NCI-H1436 (cell line): ENCODE measurements at places on chromosomes 1 and 21.

DNA sequence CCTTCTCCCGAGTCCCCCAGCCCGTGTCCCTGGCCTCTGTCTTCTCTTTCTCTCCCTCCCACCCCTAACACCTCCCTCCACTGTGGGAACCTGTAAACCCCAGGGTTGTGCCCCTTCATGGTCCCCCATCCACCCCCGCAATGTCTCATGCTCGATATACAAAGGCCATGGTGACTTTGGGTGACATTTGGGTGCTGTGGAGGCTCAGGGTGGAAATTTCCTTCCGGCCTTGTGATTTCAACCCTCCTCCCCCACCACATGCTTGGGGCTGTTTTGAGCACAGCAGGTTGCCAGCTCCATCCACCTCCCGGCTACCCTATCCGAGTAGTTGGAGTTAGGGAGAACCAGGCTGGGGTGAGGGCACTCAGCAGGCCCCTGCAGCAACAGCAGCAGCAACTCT lies 25.7 kb upstream of the VPS13D start:
- no peak for DNase-seq

DNA sequence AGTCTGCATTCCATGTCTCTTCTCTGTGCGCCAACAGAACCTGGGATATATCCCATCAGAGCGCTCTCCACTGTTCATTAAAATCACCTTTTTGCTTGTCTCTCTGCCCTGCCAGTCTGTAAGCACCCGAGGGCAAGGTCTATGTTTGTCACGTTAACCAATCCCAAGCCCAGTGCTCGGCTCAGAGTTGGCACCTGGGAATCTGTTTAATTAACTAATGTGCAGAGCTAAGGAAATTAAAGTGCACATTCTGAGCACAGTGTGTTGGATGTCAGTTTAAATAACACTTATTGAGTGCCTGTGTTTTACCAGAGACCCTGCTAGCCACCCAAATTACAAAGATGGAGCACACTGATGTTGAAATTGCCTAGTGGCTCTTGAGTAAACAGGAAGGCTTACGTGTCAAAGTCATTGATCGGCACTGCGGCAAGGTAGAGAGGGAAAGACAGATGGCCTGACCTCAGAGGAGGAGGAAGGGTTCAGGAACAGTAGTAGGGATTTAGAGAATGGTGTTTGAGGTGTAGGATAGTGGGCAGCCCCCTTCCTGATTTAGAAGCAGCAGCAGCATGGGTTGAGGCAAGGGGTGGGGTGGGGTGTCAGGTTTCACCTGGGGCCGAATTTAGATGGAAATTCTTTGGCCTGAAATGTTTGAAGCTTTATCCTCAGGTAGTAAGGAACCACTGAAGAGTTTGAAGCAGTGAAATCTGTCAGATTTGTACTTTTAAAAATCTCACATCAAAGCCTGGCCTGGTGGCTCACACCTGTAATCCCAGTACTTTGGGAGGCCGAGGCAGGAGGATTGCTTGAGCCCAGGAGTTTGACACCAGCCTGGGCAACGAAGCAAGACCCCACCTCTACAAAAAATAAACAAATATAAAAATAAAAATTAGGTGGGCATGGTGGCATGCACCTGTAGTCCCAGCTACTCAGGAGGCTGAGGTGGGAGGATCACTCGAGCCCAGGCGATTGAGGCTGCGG lies 7.7 kb downstream of the ARMH1 start:
- DNase-seq: peak; percentile 35

- DNase-seq: no peak
Measured at GRCh38 chr1:219085988-219086387, 87.7 kb upstream of the LYPLAL1 start.

GRCh38 chr1:53578358-53578757 lies 119.2 kb downstream of the DMRTB1 start:
- DNase-seq: no peak

GRCh38 chr1:198171667-198172540 lies 15.1 kb downstream of the NEK7 start:
- no peak for DNase-seq

DNA sequence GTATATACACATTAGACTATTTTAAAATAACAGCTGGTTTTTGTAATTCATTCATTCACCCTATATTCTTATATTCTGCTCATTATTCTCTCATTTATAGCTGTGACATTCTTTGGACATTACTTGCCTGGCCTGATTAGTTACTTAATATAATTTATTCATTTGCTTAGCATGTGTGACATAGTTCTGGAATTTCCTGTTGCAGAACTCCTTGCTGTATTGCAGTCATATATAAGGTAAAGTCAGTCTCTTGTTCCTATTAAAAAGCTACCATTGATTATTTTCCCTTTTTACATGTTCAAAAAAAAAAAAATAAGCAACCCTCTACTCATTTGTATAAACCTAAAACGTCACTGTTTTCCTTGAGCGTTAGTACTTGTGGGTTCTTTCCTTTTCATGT lies 23.9 kb downstream of the GNAT2 start:
- no peak for DNase-seq

- no peak for DNase-seq
Measured at GRCh38 chr1:158813164-158813563, 18.0 kb upstream of the MNDA start.

DNA sequence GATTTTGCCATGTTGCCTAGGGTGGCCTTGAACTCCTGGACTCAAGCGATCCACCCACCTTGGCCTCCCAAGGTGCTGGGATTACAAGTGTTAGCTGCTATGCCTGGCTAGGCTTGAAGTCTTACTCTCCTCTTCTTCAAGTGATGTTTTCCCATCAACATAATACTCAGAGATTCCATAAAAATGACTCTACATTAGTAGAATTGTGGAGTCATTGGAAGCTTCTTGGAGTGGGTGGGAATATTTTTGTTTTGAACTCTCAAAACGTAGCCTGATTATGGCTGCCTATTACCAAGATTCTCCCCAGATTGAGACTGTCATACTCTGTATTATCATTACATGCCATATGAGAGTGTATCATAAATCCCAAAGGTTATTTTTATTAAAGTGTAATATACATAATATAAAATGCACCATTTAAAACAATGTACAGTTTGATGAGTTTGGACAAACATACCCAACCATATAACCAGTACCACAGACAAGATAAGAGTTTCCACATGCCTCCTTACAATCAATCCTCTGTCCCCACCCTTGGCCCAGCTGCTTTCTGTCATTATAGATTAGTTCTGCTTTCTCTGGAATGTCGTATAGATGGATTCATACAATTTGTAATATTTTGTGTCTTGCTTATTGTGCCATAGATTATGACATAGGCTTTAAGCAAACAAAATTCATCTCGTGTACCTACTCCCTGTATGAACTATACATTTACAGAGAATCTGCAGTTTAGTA lies 8.0 kb upstream of the DNM3 start:
- no peak for DNase-seq

DNA sequence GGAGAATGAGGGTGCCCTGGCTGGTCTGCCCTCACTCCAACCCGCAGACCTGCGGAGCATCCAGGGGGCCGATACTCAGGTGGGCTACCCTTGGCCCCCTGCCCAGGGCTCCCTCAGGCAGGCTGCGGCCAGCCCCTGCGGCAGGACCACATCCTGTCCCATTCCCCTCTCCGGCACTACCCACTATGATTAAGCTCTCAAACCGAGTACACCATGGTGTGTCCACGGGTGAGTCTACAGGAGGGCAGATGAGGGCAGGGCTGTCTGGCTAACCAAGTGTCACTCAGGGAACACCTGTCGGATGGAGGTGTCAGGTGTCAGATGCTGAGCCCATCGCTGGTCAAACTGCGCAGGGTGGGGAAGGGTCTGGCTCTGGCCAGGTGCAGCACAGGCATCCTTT lies 47.2 kb downstream of the SLC66A1 start:
- no peak for DNase-seq

DNA sequence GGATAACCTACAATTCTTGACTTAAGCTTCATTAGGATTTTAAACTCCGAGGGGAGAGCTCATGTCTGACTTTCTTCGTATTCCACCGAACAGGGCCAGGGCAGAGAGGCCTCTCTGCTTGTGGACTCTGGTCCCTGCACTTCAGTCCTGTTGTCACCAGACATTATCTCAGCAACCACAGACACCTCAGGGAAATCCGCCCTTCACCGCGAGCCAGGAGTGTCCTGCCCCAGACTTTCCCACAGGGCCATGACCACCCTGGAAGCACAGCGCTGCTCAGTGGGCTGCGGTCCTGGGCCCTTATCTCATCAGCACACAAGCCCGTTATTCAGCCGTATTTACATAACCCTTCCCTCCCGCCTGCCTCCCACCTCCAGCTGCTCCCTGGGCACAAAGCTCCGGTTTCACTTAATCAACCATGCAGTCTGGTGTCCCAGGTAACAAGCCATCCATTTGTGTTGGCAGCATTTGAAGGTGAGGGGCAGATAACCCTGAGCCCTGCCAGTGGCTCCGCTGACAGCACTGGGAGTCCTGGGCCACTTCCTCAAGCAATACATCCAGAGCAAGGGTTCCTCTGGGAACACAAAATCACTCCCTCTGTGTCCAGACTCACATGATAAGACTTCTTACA lies 122.8 kb upstream of the RAB4A start:
- peak; percentile 76 for DNase-seq

GRCh38 chr1:60044881-60045280 lies 28.7 kb downstream of the C1orf87 start:
- DNase-seq: no peak

DNA sequence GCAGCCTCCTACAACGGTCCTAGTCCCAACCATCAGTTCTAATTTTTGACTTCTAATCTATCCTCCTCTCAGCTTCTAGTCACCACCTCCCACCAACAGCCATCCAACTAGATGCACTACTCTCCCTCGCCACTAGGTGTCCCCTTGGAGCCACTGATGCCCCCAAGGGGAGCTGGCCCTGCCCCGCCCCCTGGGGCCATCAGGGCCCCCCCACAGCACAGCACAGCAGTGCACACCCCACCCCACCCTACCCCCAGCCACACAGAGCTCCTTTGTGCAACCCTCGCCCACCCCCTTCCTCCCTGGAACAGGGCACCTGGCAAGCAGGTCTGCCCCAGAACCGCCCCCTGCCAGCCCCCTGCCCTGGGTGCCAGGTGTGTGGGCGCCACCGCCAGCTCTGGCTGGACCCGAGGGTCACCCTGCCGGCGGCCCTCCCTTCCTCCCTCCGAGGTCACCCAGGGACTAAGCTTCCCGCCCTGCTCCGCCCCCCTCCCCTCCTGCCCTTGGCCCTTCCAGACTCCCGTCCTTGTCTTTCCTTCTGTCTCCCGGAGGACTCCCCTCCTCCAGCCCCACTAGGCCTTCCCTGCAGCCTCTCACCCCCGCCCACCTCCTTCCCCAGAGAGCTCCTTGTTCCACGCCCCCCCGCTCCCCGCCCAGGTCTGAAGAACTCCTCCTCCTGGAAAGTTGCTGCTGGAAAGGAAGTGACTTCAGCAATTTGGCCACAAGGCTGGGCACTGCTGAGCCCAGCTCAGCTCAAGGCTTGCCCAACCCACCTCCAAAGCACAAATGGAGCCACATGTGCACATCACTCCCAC lies 47.0 kb downstream of the AHDC1 start:
- DNase-seq: peak; percentile 55
